AG20443 (cell line): ENCODE measurements at places on chromosomes 4 and X.

- no peak for DNase-seq
Measured at GRCh38 chrX:38879631-38880220, 78.5 kb downstream of the MID1IP1 start.

GRCh38 chr4:93776386-93777080 is 52.0 kb upstream of the ATOH1 start:
- no peak for DNase-seq

GRCh38 chrX:107542040-107542439 is 86.3 kb upstream of the PRPS1 start:
- DNase-seq = no peak

DNA sequence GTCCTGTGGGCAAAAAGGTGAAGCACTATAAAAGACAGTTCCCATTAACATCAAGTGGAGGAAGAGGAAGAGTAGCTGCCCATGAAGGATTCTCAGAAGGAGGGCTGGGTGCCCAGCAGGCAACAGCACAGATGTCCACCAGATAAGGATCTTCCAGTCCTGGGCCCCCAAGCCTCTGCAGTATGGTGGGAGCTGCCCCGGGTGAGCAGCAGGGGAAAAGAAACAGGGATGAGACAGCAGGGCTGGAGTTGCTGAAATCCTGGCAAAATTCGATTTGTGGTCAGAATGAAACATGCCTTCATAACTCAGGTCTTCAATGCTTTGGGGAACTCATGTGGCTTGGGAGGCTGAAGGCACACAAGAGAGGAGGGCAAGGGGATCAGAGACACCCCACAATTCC is 94.6 kb downstream of the RASL11B start:
- DNase-seq = peak; percentile 55

DNA sequence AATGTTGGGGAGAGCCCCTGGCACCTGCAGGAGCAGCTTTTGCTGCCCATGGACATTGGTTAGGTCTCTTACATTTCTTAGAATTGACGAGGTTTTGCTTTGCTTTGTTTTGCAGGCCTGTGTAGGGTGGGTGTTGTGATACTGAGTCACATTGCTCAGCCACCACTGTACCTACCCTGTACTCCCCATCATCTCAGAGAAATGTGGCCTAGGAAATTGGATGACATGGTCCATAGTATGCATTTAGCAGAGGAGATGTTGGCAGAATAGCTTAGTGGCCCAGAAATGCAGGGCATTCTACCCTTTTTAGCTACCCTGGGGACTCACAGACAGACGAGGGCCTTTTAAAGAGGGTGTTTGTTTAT is 43.7 kb downstream of the IL21 start:
- no peak for DNase-seq

GRCh38 chr4:7196288-7196651 is 3.9 kb downstream of the SORCS2 start:
- DNase-seq = no peak

DNA sequence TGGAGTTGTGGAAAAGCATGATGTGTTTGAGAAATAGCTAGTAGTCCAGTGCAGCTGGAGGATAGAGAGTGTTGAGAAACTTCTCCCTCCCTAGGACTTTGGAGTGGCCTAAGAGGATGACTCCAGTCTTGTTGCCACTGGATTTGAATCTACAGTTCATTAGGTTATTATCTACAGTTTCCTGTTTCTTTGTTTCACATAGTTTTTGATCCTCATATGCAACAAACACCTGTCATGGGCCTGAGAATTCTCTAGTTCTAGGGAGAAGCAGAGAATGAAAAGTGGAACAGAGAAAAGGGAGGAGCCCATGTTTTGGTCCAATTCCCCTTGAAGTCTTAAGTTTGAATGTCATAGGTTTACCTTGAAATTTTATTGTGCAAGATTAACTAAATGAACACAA is 73.6 kb upstream of the TBC1D9 start:
- DNase-seq = no peak

DNA sequence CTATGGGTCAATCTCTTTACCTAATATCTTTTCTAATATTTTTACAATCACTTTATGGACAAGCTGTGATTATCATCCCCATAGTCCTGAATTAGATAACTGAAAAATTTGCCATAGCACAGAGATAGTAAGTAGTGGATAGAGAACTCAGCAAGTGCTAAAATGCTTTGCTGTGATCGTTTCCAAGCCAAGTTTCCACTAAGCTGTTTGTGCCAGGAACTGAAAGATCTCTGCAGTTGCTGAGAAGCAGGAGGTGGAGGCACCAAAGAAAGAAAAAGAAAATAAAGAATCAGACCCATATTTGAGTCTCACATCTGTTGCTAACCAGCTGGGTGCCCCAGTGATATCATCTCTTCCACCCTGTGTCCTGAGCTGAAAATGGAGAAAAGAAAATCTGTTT is 605.6 kb upstream of the BOD1L1 start:
- DNase-seq = no peak

DNA sequence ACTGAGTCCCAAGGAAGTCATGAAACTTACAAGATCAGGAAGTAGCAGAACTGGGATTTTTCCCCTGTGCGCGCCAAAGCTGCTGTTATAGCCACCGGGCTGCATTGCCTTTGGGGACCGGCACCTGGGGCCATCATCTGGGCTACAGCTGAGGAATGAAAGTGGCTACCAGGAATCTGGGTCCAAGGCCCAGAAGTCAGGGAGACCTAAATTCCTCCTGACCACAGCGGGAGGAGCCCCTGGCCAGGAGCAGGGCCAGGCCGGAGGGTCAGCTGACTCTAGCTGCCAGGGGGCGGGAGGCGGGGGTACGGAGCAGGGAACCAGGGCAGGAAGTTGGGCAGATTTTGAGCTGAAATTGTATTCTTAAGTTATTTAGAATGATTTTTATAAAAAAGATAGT is 242.4 kb downstream of the EVC2 start:
- no peak for DNase-seq

DNA sequence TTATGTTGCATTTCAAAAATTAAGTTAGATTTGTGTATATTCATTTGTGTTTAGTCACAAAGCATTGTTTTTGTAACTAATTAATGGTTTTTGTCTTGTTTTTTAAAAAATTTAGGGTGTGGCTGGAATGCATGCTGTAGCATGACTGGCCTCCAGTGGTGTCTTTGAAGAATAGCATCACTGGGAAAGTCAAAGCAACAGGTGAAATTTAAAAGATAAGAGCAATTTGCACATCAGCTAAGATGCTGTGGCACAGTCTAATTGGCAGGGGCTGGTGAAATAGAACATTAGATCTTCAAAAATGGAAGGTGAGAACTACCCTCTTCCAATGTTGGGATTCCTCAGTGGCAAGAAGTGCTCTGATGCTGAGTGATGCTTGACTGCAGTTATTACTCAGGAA is 45.3 kb downstream of the ANK2 start:
- peak; percentile 39 for DNase-seq

- no peak for DNase-seq
Measured at GRCh38 chrX:17433965-17434364, 59.0 kb downstream of the NHS start.

DNA sequence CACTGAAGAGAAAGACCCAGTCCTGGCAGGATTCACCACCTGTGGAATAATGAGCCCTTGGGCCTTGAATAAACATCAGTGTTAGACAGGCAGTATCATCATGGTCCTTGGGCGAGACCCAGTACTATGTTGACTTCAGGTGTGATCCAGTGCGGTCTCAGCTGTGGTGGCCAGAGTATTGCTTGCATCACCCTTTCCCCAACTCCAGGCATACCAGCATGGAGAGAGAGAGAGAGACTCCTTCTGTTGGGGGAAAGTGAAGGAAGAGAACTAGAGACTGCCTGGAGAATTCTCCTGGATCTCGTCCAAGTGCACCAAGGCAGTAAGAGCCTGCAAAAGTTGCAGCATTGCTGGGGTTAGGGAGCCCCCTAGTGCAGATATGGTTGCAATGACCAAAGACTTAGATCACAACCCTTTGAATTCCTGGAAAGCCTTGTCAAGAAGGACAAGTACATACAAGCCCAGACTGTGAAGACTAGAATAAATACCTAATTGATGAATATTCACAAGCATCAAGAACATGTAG is 61.1 kb upstream of the VAMP7 start:
- DNase-seq = peak; percentile 56

- DNase-seq = no peak
Measured at GRCh38 chr4:136012220-136012619, 1520.1 kb downstream of the PCDH18 start.

DNA sequence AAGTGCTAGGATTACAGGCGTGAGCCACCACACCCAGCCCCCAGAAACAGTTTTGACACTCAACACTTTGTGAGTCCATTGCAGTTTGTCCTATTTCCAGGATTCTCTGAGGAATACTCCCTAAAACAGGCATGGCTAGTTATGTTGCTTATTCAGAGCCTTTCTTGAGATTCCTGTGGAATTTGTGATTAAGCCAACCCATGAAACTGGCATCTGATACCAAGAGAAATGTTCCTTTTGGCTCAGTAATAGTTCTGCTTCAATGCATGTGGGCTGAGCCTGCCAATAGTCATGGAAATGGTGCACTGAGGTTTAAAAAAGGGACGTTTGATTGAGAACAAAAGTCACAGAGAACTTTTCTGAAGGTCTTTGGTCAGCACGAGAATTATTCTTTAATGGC is 241.7 kb downstream of the PPP1R2C start:
- DNase-seq = no peak

DNA sequence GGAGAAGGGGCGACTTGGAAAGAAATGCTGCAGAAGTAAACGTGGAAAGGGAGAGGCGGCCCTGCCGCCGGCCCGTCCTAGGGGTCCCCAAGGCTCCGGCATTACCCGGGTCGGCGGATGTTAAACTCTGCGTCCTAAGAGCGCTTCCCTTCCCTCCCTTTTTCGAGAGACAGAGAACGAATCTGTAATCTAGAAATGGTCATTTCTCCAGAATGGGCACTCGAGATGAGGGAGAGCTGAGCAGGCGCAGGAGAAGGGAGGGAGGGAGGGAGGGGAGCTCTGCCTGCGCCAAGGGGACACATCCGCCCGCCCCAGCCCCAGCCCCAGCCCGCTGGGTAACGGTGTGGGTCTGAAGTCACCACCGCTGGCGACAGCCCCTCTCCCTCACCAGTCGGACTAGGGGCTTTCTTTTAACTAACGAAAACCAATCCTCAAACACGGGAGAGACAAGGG is 1.7 kb downstream of the HCFC1 start:
- peak; percentile 18 for DNase-seq

GRCh38 chr4:81085291-81085690 is 54.8 kb downstream of the BMP3 start:
- peak; percentile 30 for DNase-seq
